ENCODE measurements at places on chromosomes 3 and 15. TPM values are rescaled to one million over a fixed set of nuclear protein-coding genes. Genes with fewer than 3 reads are reported as not detected.

- DNase-seq = no peak
- H3K27ac ChIP-seq = peak overlapping the region; percentile 29
- peaks cover 29% of the 10 kb centered on the region for H3K4me1 ChIP-seq
Measured at GRCh38 chr3:39592311-39593050, 125.0 kb downstream of the MOBP start.

GRCh38 chr15:91075739-91076138, 24.3 kb upstream of the SV2B start:
- H3K4me3 ChIP-seq = no peak overlapping the region
- H3K36me3 ChIP-seq = no peaks in the 10 kb centered on the region
- no peak overlapping the region for H3K27ac ChIP-seq
- no peaks in the 10 kb centered on the region for H3K4me1 ChIP-seq

Gene LRRIQ4
- 0.16 TPM for total RNA-seq

Gene LMAN1L
- total RNA-seq = not detected

Gene EPHB1
- total RNA-seq = 12.5 TPM

All from neural crest cell (in vitro differentiated cells).